Esophagus muscularis mucosa (tissue), 4 donors: ENCODE measurements at places on chromosomes 12 and 14. TPM values are rescaled to one million over a fixed set of nuclear protein-coding genes. Genes with fewer than 3 reads are reported as not detected.

The POU6F1 gene
- total RNA-seq: 13.4 TPM

The ACADS gene
- total RNA-seq: 35.1 TPM

The MYH6 gene
- total RNA-seq: under 0.01 TPM

The AQP2 gene
- not detected for total RNA-seq

The TMPRSS12 gene
- total RNA-seq: not detected

The CCDC196 gene
- total RNA-seq: not detected

The ATG2B gene
- 26.6 TPM for total RNA-seq

The PCK2 gene
- total RNA-seq: 11.6 TPM

The KRT82 gene
- not detected for total RNA-seq

The TMEM229B gene
- 2.0 TPM for total RNA-seq

The TSHR gene
- total RNA-seq: 0.17 TPM

The FAM186B gene
- 0.26 TPM for total RNA-seq

The ITGB7 gene
- 1.8 TPM for total RNA-seq

The ZFHX2 gene
- total RNA-seq: 1.2 TPM

The LRFN5 gene
- 4.6 TPM for total RNA-seq

The OTX2 gene
- not detected for total RNA-seq

The LMNTD1 gene
- total RNA-seq: 1.2 TPM

The P2RX7 gene
- 1.7 TPM for total RNA-seq

The IFT43 gene
- 51.0 TPM for total RNA-seq

The PDZRN4 gene
- 47.1 TPM for total RNA-seq

The PTGER2 gene
- 6.3 TPM for total RNA-seq

The RNASE9 gene
- total RNA-seq: not detected

The TMEM179 gene
- 1.4 TPM for total RNA-seq

The ARHGEF40 gene
- 47.3 TPM for total RNA-seq

The PTPN6 gene
- total RNA-seq: 15.4 TPM

The KRT6B gene
- not detected for total RNA-seq

The STK38L gene
- 84.3 TPM for total RNA-seq

The MSI1 gene
- not detected for total RNA-seq
